ENCODE measurements at places on chromosomes 4 and X. TPM values are rescaled to one million over a fixed set of nuclear protein-coding genes. Genes with fewer than 3 reads are reported as not detected.

The F8 gene
- total RNA-seq = 1.1 TPM

The TCEAL4 gene
- total RNA-seq = 40.8 TPM

The PABPC5 gene
- total RNA-seq = 0.40 TPM

The TLR3 gene
- not detected for total RNA-seq

The SLC10A4 gene
- not detected for total RNA-seq

The PITX2 gene
- 1.7 TPM for total RNA-seq

The GNRHR gene
- total RNA-seq = not detected

The C4orf51 gene
- not detected for total RNA-seq

The HHIP gene
- 2.3 TPM for total RNA-seq

The TEX11 gene
- total RNA-seq = not detected

The UNC5C gene
- not detected for total RNA-seq

The KCND1 gene
- 0.51 TPM for total RNA-seq

The NIPAL1 gene
- total RNA-seq = 5.9 TPM

The GRID2 gene
- 3.5 TPM for total RNA-seq

The TDO2 gene
- not detected for total RNA-seq

The GLRB gene
- total RNA-seq = 4.1 TPM

The SYP gene
- total RNA-seq = 0.47 TPM

The SOD3 gene
- 16.4 TPM for total RNA-seq

The RENBP gene
- total RNA-seq = not detected

The RBMXL3 gene
- not detected for total RNA-seq
